ENCODE measurements at places on chromosomes 16 and 17.

DNA sequence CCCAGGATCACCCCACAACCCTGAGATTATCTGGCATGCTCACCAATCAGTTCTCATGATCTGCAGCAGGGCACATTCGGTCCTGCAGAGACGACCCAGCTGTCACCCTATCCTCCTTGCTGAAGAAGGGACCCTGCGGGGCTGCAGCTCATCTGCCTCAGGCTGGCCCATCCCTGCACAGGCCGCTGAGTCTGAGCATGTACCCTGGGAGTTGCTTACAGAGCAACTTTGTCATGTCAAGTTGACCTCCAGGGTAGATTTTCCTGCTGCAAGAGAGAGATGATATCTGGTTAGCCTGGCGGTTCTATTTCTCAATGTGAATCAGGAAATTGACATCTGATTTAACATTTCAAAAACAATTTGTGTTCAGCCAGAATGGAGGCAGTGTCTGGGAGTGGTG lies 36.0 kb upstream of the ADCY9 start:
- no peak for DNase-seq

DNA sequence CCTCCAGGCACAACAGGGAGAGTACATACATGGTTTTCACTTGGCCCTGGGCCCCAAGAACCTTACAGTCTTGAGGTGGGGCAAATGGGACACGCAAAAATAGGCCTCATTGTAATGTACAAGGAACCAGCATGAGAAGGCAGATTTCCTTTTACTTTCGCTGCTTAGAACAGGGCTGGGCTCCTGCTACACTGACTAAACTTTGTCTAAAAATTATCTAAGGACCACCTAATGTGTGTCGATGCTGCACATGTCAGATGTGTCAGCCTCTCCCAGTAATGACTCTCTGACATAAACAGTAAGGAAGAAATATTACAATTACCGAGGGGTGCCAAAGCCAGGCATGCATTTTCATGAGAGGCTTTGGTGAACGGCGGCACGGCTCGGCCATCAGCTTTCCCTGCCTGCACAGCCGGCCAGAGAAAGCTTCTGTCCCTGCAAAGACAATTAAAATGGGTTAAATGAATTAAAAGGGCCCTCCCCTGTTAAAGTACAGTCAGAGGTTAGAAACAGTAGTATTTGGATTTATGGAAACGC lies 224.2 kb upstream of the IRX3 start:
- no peak for DNase-seq

- DNase-seq, result no peak
These were observed 174.4 kb upstream of the HS3ST3A1 start for GRCh38 chr17:13776027-13776551.

DNA sequence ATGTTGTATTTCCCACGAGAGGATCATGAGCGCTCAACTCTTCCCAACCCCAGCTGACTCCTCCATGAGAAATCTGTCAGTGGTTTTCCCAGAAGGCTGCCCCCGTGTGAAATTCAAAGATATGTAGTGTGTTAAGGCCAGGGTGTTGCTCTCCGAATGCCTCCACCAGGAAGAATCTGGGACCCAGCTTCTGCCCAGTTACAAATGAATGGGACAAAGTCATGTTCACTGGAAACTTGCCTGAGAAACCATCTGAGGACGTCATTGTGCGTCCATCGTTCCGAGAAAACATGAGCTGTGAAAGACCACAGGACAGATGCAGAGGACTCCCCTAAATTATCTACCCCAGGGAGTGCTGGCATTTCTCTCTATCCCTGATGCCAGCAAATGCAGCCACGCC lies 86.0 kb downstream of the AIPL1 start:
- no peak for DNase-seq

- no peak for DNase-seq
These were observed 157.3 kb upstream of the DNAH9 start for GRCh38 chr17:11441004-11441403.

DNA sequence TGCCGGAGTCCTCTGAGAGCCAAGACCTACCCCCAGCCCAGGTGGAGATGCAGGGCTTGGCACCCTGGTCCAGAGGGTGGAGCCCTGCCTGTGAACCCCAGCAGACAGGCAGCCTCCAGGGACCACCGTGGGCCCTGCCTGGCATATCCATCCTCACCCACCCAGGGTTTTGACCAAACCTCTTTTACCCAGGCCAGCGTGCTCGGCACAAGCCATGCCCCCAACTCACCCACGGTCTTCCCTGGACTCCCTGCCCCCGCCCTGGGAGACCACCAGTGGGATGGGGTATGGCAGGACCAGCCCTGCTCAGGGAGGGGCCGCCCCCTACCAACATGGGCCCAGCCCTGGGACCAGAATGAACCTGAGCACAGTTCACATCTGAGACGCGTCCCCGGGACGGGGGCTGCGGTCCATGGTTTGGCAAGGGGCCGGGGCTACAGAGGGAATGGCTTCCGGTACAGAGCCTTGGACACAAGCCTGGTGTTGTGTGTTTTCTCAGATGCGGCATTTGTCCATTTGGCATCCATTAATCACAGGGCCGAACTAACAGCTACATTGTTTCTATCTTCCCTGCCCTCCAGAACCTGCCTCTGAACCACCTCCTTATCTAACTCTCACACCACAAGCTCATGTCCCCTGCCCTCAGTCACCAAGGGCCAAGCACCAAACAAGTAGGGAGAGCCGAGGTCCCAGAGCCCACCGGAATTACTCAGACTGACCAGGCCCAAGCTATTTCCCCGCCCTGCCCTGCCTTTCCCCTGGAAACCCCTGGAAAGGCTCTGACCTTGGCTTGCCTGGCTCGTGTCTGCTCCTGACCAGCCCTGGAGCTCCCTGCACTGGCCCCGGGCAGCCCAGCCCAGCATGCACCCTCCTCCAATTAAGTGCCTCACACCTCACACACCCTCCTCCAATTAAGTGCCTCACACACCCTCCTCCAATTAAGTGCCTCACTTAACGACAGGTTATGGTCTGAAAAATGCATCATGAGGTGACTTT lies 14.1 kb downstream of the HS3ST6 start:
- no peak for DNase-seq

GRCh38 chr16:179211-180092 lies 807 bp upstream of the HBQ1 start:
- DNase-seq, result no peak

DNA sequence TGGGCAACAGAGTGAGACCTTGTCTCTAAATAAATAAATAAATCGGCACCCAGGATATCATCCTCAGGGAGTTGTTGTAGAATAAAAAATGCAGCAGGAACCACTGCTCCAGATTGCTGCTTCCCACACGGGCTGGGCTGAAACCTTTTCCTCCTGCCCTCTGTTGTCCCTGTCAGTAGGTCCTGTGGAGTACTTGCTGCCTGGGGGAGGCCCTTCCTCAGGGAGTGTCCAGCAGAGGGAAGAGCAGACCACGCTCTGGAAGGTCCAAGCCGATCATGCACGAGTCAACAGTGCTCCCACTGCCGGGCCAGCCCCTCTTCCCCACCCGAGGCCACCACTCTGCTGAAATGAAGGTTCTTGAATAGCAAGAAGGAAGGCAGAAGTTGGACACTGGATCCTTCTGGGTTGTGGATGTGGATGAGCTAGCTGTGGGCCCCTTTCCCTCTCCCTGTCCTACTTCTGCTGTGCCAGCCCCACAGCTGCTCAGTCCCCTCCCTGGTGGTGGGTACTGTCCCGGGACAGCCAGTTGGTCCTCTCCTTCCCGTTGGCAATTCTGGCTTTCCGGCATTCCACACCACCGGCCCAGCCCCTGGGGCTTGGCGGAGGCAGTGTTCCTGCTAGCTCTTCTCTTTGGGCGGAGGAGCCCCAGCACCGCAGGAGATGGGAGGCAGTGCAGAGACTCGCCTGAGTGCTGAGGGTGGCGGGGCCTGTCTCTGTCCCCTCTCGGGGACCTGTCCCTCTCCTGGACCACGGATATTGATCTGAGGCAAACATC lies 10.8 kb downstream of the CDK5R1 start:
- DNase-seq, result peak; percentile 72

- DNase-seq, result no peak
These were observed 195.9 kb upstream of the C17orf78 start for GRCh38 chr17:37179893-37180292.

DNA sequence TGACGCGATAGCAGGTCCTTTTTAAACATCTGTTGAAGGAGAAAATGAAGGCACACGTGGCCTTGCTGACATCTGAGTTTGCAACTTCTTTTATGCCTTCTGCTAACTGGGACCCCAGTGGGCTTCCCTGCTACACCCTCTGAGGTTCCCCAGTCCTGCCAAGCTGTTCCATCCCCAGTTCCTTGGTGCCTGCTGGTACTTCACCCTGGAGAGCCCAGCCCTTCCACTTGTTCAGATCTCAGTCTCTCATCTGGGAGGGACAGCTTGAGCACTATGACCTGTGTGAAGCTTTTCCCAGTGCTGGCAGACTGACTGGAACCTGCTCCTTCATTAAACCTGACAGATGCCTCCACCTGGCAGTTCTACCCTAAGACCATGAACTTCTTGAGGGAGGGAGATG lies 95.5 kb downstream of the WWOX start:
- no peak for DNase-seq

DNA sequence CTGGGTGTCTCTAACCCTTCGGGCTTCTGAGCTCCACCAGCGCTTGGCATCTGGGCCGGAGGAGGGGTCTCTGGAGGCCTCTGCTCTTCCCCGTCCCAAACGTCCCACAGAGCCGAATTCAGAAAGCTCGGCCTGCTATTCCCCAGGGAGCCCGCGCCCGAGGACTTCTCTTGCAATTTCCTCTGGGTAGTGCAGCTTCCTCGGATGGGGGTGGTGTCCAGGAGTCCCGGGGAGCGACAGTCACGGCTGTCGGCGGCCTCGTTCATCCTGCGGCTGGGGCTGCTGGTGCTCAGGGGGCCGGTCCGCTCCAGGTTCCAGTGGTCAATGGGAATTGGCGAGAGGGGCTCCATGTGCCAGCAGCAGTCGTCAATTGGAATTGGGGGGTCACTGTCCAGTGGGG lies 11.8 kb upstream of the NLRC3 start:
- DNase-seq, result no peak

GRCh38 chr17:15918661-15919259 lies 26.2 kb upstream of the ADORA2B start:
- no peak for DNase-seq

- DNase-seq, result no peak
These were observed 697 bp downstream of the NOL11 start for GRCh38 chr17:67718325-67718941.

- no peak for DNase-seq
These were observed 17.3 kb downstream of the CCR7 start for GRCh38 chr17:40547785-40548478.

DNA sequence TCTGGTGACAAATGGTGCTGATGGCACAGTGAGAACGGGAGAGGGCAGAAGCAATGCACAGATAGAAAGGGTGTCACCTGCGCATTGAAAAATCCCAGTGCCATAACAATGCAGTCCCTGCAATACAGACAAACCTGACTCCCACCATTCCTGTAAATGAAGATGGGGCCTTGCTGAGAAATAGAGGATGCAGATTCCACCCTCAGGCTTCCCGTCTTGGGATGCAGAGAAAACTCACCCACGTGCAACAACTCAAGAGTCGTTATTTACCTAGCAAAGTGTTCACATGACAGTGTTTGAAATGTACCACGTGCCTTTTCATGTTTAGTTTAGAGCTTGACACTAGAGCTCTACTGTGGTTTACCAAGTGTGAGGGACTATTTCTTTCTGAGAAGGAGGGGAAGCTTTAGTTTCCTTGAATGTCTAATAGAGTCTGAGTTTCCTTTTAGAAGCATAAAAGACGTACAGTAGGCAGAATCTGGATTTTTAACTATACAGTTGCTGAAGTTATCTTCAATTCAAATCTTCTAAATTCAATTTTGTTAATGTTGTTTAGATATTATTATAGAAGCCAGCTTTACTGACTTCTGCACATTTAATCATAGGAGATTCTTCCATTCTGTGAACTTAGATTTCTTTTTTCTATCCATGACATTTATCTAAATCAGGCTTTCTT lies 35.6 kb downstream of the WWOX start:
- DNase-seq, result no peak
